ENCODE measurements at places on chromosomes 16 and 17. TPM values are rescaled to one million over a fixed set of nuclear protein-coding genes. Genes with fewer than 3 reads are reported as not detected.

RPRML gene
- total RNA-seq, result not detected

ZNF624 gene
- 6.5 TPM for total RNA-seq

PPL gene
- total RNA-seq, result not detected

PRSS53 gene
- 15.3 TPM for total RNA-seq

C17orf107 gene
- total RNA-seq, result 3.1 TPM

EFCAB5 gene
- total RNA-seq, result 1.0 TPM

DNA sequence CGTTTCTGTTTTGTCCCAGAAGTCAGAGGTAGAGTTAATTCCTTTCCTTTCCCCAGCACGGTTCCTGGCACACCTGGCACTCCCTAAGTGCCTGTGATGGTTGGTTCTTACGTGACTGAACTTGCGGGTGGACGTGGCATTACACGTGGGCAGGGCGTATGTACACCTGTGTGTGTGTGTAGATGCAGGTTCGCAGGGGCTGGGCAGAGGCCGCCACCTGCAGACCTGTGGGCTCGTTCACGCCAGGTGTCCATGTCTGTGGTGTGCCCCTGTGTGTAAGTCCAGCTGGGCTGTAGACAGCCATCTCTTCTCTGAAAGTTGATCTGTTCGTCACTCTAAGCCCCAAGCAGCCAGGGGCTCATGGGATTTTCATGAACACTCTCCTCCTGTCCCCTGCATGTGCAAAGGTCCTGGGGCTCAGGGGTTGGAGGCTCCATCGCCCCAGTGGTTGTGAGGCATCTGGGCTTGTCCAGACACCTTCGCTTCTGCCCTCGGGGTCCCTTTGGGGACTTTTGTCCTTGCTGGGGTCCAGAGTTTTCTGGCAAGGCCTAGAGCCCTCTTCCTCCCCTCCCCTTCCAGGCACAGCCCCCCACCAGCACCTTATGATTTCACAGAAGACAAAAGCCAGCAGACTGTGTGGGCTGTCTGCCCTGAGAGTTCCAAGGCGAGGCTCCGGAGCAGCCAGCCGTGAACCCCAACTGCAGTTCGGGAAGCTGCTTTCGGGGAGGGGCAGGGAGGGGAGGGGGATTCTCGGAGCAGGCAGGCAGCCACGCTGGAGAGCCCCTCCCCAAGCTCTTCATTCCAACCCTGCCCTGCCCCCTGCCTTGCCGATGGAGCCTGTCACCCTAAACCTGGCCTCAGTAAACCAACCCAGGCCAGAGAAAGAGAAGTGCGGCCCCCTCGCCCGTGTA is 5.4 kb upstream of the FSCN2 start:
- no peak for DNase-seq

DNA sequence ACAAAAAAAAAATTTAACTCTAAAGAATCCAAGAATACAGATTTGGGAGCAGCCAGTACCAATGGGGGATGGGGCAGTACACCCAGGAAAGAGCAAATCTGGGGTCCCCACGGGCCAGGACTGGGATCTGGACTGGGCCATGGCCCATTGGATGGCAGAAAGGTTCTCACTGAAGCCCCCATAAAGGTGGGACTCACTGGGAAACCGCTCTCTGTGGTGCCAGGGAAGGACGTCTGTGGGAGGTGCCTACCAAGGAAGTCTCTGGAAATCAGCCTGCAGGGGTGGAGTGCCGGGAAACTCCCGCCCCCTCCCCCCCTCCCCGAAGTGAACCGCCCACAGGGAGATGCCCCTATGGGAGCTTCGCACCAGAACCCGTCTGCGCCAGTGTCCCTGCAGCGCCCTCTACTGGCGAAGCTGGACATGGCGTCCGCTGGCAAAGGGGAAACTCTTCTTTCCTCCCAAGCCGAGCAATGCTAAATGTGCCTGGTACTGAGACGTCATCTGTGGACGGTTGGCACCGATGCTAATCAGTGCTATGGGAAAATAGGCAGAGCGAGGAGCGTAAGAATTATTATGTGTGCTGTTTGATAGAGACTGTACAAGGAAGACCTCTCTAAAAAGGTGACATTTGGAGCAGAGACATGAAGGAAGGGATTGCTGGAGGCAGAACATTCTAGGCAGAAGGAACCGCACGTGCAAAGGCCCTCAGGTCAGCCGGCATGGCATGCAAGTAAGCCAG is 671.1 kb downstream of the WWOX start:
- peak; percentile 77 for DNase-seq

- no peak for DNase-seq
These were observed 11.7 kb downstream of the CACNG1 start for GRCh38 chr17:67055811-67056745.

GRCh38 chr16:5222761-5223160 is 125.2 kb upstream of the EEF2KMT start:
- no peak for DNase-seq

DNA sequence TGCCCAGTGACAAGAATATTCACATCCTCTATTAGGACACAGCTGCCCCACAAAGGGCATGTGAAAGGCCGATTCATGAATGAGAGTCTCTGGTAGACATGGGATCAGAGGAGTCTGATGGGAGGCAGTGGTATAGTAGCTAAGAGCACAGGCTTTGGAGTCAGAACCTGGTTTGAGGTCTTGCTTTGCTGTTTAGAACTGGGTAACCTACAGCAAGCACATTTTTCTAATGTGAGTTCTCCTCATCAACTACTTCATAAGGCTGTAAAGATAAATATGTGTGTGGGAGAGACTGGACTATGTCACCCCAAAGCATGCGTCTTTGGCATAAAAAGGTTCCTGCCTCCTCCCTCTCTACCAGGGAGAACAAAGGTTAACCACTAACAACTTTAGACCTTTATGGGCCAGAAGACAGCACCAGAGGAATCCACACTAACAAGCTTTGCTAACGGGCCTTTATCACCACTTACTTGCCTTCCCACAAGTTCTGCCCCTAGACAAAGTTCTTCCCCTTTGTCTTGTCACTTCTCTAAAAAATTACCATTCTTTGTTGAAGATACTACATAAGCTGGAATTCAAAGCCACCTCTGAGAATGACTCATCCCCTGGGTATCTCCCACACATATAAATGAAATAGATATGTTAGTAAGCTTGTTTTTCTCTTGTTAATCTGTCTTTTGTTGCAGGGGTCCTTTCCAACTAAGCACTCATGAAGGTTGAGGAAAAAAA is 21.1 kb downstream of the CDR2 start:
- DNase-seq, result no peak

- DNase-seq, result no peak
These were observed 19.9 kb upstream of the DNAH17 start for GRCh38 chr17:78596871-78597764.

- DNase-seq, result no peak
These were observed 2.2 kb upstream of the ICAM2 start for GRCh38 chr17:64022611-64023063.

Data from T-cell (primary cell).